Fibroblast of lung (primary cell): ENCODE measurements at places on chromosomes 2 and 18. TPM values are rescaled to one million over a fixed set of nuclear protein-coding genes. Genes with fewer than 3 reads are reported as not detected.
A peak's percentile ranks its signal among the peaks of the same experiment; 100 is the strongest.

The CNDP1 gene
- not detected in 2 replicates for total RNA-seq

The SERPINB3 gene
- total RNA-seq, result not detected in 2 replicates

The RIT2 gene
- total RNA-seq, result not detected in 2 replicates

The TRABD2A gene
- 10.8 and 14.4 TPM in 2 replicates for total RNA-seq

GRCh38 chr2:88880441-88880953, 189.0 kb downstream of the RPIA start:
- DNase-seq, result peak; percentile 57

DNA sequence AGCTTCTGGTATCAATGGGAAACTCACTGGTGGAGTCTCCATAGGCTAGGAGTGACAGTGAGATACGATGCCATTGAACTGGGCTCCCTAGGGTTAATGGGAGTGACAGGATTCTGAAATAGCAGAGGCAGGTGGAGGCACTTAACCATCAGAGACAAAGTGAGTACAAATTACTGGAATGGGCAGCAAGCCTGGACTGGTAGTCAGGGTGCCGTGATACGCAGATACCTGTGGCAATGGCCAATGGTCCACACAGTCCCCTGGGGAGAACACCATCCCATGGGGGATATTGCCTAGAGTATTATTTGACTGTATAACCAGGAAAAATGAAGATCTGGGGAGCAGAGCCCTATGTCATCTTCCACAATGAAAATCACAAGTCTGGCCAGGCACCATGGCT, 17.3 kb downstream of the CHCHD5 start:
- DNase-seq, result no peak

DNA sequence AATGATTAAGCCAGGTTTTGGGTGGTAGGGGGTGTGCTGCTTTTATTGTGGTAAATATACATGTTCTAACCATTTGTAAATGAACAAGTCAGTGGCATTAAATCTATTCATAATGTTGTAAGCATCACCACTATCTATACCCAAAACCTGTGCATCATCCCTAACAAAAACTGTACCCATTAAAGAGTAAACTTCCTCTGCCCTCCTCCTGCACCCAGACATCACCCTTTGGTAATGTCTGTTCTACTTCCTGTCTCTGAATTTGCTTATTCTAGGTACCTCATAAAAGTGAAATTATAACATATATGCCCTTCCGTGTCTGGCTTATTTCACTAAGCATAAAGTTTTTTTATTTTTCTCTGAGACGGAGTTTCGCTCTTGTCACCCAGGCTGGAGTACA, 14.1 kb downstream of the RIF1 start:
- no peak for DNase-seq

- DNase-seq, result no peak
Observed at GRCh38 chr18:7066965-7067555, 50.5 kb downstream of the LAMA1 start.

DNA sequence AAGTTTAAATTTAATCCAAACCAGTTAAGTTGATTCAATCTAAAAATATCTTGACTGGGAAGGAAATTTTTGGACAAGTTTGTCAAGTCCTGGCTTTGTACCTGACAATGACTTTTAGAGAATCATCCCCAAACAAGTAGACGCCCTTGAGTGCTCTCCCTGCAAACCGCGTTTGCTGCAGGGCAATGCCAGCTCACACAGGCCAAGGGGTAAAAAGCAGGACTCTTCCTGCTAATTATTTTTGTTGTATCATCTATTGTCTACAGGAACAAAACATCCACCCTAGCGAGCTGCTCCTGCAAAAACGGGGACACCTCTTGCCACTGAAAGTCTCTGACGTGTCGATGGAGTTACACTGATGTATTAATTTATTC, 10.9 kb downstream of the ID2 start:
- DNase-seq, result no peak

- DNase-seq, result no peak
Observed at GRCh38 chr2:109497911-109498870, 115.6 kb downstream of the SEPTIN10 start.

GRCh38 chr2:74696829-74697228, 42.8 kb downstream of the SEMA4F start:
- peak; percentile 12 for DNase-seq

DNA sequence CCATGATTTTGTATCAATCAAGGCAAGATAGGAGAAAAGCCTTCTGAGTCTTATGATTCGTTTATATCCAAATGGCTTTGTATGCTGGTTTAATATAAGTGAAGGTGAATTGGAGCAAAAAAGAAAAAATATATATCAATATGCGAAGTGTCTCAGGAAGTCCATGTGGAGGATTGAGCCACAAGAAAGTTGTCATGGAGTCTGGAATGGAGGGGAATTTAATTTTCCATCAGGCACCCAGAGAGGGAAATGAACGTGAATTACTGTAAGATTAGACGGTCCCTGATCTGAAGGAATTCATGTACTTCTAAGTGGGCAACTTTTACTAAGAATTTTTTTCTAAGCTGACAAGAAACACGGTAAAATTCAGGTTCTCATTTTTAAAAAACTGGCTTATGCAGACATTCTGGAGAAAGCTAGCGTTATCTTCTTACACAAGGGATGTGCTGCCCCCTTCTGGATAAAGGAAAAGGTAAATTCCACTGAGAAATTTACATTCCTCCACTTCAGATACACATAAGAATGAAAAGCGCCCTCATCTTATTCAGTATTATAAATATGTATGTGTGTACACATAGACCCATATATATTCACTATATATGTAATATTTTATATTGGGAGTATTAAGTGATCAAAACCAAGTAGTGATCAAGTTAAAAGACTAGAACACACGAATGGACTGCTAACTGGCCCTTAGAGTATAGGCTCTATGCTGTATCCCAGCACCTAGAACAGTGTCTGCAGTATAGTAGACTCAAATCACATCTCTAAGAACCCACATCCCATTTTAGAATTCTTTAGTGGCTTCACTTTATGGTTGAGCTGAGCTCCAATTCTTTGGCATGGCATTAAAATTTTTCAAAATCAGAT, 289.0 kb upstream of the TFPI start:
- DNase-seq, result peak; percentile 70

DNA sequence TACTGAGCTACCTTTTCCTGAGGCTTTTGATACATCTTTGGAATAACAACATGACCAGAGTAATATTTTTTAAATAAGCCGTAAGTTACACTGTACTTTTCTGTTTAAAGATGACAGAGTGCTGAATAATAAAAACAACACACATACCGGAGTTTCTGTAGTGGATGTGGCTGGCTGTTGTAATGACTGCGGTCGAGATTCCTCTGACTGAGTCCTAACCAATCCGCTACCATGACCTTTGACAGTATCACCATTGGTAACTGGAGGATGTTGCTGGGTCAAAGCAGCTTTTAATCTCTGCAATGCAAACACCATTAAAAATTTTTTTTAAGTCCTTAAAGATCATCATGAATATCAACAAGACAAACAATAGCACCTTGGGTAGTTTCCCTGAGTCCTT, 70.7 kb downstream of the ATF2 start:
- DNase-seq, result peak; percentile 90

- DNase-seq, result no peak
Observed at GRCh38 chr2:207291625-207292252, 126.0 kb upstream of the KLF7 start.

DNA sequence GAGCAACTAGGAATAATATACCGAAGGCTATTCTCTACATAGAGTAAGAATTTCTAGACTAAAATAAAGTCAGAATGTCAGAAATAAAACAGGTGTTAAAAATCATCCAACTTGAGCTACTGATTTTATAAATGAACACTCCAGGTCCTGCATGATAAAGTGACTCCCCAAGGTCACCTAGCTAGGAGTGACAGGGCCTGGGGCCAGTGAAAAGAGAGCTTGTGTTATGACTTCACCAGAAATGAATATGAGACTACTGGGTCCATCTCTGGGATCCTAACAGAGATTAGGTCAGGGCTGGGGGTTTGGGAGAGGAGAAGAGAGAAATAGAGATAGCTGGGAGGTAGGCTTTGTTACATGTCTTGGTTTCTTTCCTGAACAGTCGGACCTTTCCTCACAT, 89.7 kb upstream of the CYP1B1 start:
- DNase-seq, result no peak

GRCh38 chr18:48840491-48840877, 110.3 kb downstream of the SMAD7 start:
- DNase-seq, result no peak

DNA sequence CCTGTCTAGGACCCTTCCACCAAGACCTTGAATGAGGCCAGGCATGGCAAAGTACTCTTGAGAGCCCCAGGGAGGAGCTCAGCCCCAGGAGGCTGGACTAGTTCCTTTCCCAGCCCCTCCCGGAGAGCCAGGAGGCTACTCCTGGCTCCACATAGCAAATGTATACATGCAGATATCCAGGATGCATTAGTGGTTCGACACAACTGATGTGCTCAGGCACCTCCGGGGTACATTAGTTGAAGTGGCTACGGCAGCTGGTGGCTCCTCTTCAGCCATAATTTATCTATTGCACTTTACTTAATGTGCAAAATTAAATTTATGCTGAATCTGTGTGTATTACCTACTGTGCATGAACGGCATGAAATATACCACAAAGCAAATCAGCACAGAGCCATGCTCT, 182.8 kb upstream of the MEIS1 start:
- no peak for DNase-seq
